ENCODE measurements at places on chromosomes 1 and 21. TPM values are rescaled to one million over a fixed set of nuclear protein-coding genes. Genes with fewer than 3 reads are reported as not detected.

Gene RAD54L
- total RNA-seq = not detected

- DNase-seq = no peak
These were observed 49.0 kb downstream of the CACHD1 start for GRCh38 chr1:64518692-64519481.

DNA sequence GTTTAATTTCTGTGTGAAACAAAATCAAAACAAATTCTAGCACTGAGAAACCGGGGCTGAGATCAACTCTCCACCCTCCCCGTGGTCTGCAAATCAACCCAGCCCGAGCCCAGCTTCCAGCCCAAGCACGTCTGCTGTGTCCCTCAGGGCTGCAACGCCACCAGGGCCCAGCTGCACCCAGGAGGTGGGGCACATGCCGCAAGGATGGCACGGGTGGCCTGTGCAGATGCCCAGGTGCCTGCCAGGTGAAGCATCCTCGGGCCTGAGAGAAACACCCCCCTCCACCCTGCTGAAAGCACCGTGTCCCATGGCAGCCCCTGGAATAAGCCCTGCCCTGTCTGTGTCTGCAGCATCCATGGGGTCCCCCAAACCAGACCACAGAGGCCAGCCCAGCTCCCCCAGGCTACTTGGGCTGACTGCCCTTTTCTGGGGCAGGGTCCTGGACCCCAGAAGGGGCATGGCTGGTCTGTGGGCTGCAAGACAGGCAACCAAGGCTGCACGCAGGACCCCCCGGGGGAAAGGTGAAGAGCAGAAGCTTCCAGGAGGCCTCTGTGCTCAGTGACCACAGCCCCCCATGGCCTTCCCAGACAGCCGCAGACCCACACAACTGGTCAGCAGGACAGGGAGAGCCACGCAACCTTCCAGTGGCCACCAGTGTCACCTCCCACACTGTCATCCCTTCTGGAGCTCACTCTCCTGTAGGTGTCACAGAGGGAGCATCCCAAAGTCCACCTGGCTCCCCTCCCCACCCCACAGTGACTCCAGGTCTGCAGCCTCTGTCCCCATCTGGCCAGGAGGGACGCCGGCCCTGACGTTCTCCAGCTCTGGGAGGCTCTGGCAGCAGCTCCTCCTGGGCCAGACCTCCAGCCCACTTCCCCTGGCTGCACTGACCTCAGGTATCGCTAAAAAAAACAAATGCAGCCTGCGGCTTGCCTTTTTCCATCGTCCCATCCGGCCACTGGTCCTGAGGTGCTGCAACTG, 7.7 kb downstream of the WNT9A start:
- peak; percentile 64 for DNase-seq

GRCh38 chr1:107098961-107099360, 41.9 kb upstream of the NTNG1 start:
- DNase-seq = no peak

DNA sequence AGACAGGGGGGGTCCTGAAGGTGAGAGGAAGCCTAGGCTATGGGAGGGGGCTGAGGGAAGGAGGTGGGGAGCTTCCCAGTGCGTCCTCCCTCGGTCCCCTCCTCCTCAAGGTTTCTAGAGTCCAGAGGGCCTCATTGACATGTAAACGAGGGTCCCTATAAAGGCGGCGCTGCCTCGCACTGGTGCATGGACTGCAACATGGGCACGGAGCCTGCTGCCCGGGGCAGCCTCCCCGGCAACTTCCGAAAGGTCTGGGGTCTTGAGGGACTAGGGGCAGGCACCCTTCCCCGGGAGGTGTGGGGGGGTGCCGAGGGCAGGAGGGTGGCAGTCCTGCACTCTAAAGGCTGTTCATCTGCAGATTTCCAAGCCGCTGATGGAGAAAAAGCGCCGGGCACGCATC, at the start of gene HES3:
Gene HES3 (plus strand): TSS at position 187 of the 400 bp plus-strand sequence. CDS start 187 bp downstream, at position 374.
- no peak for DNase-seq

GRCh38 chr1:53728702-53729455, 10.1 kb downstream of the GLIS1 start:
- DNase-seq = no peak

GRCh38 chr21:39776589-39776988, 31.6 kb downstream of the IGSF5 start:
- no peak for DNase-seq

DNA sequence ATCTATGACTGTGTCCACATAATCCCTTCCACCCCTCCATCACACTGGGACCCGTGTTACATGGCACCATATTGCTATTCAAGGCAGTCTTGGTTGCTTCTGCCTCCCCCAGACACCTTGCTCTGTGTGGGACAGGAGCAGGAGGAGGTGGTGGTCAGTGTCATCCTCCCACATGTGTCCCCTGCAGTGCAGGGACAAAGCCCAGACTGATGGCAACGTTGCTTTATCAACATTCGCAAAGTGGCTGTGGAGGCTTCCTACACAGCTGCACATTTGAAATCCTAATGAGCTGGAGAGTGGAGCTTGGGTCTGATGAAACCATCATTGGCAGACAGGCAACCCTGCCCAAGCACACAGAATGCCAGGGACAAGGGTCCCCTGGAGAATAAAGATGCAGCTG, 26.2 kb downstream of the TRIM67 start:
- no peak for DNase-seq

DNA sequence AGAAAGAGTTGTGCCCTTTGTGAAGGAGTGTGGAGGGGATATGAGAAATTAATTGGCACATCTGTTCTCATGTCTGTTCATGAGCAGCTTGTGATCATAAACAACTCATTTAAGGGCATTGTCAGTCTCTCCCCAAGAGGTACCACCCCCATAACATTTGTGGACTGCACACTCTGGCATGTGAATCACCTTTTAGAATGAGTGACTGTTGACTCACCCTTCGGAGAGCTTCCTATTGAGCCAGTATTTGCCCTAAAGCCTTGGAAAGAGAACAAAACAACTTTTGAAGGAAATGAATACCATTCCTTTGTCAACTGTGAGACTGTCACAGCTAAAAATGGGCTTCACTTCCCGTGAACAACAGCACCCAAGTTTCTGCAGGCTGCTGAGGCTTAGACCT, 27.5 kb upstream of the MYSM1 start:
- no peak for DNase-seq
